ENCODE measurements at places on chromosomes 1 and 21.

DNA sequence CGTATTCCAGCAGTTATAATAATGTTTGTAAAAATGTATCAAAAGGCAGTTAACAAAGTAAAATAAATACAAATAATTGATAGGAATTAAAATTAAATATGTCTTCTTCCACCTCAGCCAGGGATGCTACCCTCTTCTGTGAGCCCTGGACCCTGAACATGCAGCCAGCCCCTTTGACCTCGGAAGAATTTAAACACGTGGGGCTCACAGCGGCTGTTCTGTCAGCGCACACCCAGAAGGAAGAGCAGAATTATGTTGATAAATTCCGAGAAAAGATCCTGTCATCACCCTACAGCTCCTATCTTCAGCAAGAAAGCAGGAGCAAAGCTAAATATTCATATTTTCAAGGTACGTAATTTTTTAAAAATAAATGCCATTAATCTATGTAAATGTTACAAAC is 26.5 kb downstream of the UTS2 start:
- DNase-seq, result no peak

DNA sequence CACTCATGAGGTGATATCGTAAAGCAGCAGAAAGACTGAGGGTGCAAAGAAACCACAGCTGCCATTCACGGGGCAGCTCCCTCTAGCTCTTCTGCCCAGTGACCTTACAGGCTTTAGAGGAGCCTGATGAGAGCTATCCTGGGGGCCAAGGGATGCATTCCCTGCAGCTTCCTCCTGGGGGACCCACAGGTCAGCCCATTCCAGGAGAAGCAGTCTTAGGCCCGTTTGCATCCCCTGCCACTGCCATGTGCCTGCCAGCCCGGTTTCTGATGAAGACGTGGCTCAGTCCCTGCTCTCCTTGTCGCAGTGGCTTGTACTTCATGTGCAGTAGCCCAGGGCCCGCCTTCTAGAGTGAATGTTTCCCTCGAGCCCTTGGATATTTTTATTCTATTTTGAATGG is 22.8 kb downstream of the ATP5PO start:
- DNase-seq, result no peak

DNA sequence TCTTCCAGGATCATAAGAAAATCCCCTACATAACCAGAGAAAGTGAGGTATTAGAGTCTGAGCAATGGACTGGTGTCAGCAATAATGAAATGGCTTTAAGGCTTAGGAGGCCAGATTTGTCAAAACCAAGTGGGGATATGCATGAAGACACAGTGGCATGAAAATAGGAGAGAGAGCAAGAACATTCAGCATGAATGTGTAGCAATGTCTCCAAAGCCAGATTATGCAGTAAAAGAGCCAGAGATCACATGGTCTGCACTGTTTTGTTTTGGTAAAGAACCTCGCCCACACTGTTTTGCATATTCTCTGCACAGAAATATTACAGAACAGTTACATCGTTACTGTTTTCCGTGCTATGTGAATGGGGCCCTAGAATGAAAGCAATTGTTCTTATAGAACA is 589.4 kb downstream of the PLPP3 start:
- DNase-seq, result no peak

DNA sequence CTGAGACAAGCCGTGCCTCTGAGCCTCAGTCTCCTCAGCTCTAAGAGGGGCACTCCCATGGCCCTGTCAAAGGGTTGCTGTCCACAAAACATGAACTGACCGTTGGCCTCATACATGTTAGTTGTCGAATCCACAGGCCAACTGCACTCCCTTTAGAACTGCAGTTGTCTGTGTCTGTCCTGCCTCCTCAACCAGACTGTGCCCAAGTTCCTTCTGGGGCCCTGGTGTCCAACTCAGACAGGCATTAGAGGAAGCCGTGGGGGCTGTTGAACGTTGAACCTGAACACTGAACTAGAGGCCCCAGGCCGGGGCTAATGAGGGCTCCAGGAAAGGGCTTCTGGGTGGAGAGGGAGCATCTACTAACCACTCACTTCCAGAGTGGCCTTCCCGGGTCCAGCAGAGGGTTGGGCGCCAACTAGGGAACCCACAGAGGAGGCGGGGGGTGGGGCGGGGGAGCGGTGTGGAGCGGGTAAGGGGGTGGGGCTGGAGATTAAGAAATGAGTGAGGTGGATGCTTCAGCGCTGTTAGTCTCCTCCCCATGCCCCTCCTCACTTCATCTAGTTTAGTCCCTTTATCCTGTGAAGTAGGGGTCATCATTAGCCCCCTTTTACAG is at the start of gene RAB42:
Gene RAB42, plus strand, starts transcription at position 558 of the 613 bp plus-strand sequence. CDS start 247 bp downstream, outside the sequence.
- DNase-seq, result no peak

- peak; percentile 35 for DNase-seq
Measured at GRCh38 chr1:160046494-160047110, 14.8 kb upstream of the PIGM start.

- DNase-seq, result no peak
Measured at GRCh38 chr1:229316166-229316565, 26.7 kb downstream of the CCSAP start.

- DNase-seq, result no peak
Measured at GRCh38 chr1:207858806-207859205, 52.1 kb downstream of the CD34 start.

DNA sequence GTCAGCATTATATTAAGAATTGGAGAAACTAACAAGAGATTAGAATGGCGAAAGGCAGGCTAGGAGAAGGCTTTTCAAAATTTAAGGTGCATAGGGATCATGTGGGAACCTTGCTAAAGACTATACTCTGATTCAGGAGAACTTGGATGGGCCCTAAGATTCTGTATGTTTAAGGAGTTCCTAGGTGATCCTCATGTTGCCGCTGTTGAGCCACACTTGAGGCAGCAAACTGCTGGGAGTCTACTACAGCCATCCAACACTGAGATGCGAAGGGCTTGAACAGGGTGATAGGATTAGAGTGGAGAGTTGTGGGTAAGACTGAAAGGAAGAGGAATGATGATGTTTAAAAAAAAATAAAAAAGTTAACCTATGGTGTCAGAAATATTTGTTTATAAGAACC is 1013.2 kb downstream of the MRPL39 start:
- no peak for DNase-seq

GRCh38 chr1:231011963-231012362 is 28.1 kb downstream of the FAM89A start:
- DNase-seq, result no peak

DNA sequence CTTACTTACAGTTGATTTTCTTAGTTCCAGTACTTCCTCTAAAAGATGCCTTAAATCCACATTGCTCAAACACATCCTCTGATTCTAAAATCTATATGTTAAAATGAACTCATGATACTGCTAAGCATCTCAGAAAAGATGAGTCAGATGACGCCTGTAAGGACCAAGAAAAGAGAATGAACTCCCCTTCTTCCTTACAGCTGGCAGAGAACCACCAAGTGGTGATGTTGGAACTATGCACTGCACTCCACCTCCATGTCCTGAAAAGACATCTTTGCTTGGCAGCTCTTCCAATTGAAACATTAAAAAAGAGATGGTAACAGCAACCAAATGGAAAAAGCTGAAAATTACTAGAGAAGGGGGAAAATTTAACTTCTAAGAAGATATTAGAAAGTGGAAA is 648.8 kb downstream of the PTPRC start:
- no peak for DNase-seq

DNA sequence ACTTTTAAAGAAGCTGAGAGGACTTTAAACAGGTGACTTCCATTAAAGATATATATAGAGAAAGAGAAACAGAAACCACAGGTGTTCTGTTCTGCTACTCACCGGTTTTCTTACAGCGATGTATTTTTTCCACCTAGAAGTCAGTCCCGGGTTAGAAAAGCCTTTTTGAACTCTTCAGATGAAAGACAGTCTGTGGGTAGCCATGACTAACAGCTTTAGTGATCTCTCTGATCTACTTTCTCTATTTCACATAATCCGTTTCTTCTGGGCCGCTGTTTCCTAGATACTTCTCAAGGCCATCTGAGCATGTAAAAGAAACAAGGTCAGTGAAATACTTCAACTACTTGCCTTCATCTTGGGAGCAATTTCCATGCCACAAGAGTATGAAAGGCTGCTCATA is 25.1 kb downstream of the WDR64 start:
- no peak for DNase-seq

DNA sequence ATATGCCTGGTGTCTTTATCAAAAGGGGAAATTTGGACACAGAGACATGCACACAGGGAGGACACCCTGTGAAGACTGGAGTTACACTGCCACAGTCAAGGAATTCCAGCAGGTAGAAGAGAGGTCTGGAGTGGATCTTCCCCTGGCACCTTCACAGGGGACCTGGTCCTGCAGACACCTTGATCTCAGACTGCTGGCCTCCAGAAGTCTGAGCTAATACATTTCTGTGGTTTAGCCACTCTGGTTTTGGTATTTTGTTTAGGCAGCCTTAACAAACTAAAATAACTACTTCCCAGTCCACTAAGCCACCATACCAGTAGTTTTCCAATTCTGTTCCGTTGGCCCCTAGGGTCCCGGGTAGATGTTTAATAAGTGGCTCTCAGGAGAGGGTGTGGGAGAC is 164.7 kb downstream of the SETD4 start:
- no peak for DNase-seq

DNA sequence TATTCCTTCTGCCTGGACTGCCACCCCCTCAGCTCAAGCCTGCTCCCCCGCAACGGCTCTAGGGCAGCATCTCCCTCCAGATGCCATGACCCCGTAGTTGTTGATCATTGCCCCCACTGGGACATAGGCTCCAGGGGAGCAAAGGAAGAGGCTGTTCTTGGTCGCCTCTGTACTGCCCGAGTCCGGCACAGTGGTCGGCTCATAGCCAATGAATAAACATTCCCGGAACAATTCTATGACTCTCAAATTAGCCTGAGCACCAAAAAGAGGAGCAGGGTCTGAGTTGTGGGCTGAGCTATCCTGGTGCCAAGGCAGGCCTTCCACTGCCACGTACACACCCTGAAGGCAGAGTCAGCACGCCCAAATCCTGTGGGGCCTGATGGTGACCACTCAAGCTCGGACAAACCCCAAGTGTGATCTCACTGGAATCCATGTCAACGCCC is 33.1 kb downstream of the CAPZB start:
- no peak for DNase-seq

- DNase-seq, result no peak
Measured at GRCh38 chr1:243494741-243495431, 239.0 kb downstream of the SDCCAG8 start.

- no peak for DNase-seq
Measured at GRCh38 chr1:94983171-94983739, 56.3 kb upstream of the CNN3 start.

- DNase-seq, result peak; percentile 23
Measured at GRCh38 chr21:31509194-31510017, 150.1 kb upstream of the SOD1 start.

DNA sequence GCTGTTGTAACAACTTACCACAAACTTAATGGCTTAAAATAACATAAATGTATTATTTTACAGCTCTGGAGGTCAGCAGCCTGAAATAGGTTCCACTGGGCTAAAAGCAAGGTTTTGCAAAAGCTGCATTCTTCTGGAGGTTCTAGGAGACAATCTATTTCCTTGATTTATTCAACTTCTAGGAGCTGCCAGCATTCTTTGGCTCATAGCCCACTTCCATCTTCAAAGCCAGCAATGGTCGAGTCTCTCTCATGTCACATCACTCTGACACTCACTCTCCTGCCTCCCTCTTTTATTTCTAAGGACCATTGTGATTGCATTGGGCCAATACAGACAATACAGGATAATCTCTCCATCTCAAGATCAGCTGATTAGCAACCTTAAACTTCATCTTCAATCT is 15.1 kb upstream of the FOXJ3 start:
- DNase-seq, result no peak

- peak; percentile 84 for DNase-seq
Measured at GRCh38 chr21:42654179-42654912, 925 bp downstream of the PDE9A start.

DNA sequence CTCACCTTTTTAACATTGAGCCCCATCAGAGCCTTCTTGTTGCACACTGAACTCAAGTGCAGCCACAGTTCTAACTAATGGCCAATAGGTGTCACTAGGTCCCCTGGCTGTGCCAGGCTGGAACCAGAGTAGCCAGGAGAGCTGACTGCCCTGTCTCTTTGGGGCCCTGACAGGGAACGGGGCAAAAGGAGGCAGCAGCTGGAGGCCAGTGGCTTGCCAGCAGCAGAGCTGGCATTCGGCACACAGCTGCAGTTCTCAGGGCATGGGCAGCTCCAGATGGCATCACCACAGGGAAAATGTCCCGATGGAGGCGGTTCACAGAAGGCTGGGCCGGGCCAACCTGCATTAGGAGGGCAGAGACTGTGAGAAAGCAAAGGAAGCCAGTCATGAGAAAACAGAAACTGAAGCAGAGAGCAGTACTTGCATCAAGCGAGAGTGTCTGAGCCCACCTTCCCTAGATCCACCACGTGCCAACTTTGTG is 188.6 kb downstream of the FCRL5 start:
- no peak for DNase-seq

- DNase-seq, result no peak
Measured at GRCh38 chr1:187862506-187862905, 1033.8 kb downstream of the PLA2G4A start.

DNA sequence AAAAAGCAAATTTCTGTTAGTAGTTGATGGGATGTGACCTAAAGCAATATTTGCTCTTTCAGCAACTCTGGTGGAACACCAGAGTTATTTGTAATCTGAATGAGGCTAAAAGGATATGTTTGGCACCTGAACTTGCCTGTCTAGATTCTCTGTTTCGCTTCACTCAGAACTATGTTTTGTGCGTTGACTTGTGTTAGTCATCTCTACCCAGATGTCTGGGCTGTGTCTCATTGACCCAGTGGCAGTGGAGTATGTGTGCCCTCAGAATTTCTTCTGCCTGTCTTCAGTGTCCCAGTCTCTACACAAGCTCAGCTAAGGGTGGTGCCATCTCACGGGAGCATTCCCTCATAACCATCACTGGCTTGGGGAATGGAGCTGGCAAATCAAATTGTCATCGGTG is 13.9 kb downstream of the KCNK1 start:
- no peak for DNase-seq

GRCh38 chr1:205118752-205119151 is 3.0 kb downstream of the RBBP5 start:
- DNase-seq, result no peak

DNA sequence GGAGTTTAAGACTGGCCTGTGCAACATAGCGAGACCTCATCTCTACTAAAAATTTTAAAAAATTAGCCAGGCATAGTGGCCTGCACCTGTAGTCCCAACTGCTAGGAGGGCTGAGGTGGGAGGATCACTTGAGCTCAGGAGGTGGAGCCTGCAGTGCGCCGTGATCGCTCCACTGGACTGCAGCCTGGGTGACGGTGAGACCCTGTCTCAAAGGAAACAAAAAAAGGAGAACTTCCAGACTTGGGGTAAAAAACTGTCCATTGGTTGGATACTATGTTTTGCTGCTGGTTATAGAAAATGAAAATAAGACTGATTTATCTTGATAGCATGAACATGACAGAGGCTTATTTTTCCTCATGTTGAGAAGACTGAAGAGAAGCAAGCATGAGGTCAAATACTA is 79.4 kb downstream of the WDR4 start:
- no peak for DNase-seq

DNA sequence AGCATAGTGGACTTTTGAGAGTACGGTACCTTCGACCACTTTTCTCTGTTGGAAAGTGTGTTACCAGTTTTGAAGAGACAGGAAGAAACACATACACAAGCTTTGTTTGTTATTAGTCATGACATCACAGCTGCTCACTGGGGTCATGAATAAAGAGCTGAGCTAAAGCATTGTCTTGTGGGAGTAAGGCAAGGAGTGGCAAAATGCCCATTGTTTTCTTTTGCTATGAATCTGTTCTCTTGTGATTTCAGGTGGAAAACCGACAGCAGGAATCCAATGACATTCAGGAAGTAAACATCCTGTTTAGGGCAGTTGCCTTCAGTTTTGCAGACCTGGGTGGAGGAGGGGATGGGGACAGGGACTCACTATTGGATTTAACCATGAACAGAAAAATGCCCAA is 66.2 kb downstream of the RGL1 start:
- no peak for DNase-seq

- DNase-seq, result no peak
Measured at GRCh38 chr1:25034736-25035522, 104.9 kb upstream of the RUNX3 start.
